ENCODE measurements at places on chromosomes 1 and 21.

DNA sequence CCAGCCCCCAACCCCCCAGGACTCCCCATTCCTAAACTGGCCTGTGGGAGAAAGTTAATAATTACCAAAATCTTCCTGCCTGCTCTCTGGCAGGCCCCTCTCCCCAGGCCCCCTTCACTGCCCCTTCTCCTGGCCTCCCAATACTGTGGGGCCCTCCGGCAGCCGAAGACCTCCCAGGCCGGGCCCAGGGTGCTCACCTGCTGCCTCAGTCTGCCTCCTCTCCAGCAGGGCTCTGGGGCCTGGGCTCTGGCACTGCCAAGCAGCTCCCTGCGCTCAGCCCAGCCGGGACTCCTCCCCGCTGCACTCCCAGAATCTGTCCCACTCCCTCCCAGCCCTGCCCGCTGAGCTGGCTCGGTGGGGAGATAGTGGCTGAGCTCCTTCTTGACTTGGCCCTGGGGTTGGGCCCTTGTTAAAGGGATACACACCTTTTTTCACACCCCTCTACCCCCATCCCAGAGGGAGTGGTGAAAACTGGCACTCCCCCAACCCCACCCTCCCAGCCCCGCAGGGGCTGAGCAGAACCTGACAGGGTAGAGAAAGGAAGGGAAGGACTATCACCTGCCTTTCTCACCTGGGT, at the start of gene S100A16:
S100A16 (minus strand) TSS at position 383 of the 577 bp plus-strand sequence. CDS start 4,986 bp downstream, outside the sequence.
- DNase-seq: no peak

- DNase-seq: no peak
Measured at GRCh38 chr1:147246910-147247655, 4.6 kb downstream of the CHD1L start.

GRCh38 chr1:55078470-55078869, 39.1 kb downstream of the PCSK9 start:
- no peak for DNase-seq

- DNase-seq: peak; percentile 51
Measured at GRCh38 chr1:224183591-224184312, 712 bp downstream of the DEGS1 start.

DNA sequence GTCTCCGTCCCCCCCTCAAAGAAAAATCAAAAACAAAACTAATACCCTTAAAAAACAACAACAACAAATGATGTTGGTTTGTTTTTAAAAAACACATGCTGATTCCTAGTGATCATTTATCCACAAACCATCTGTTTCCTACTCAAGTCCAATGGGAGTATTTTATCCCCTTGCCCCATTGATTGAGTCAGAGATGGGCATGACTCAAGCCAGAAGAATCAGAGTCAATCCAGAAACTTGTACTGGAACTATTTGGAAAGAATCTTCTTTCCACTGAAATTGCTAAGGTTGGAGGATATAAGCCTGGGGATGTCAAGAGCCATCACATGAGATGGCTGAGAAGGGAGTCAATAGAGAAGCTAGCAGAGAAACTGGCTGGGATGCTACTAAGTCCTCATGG, 176.4 kb downstream of the MIS18A start:
- DNase-seq: no peak

GRCh38 chr21:31092832-31093625, 54.8 kb upstream of the KRTAP19-8 start:
- DNase-seq: no peak

DNA sequence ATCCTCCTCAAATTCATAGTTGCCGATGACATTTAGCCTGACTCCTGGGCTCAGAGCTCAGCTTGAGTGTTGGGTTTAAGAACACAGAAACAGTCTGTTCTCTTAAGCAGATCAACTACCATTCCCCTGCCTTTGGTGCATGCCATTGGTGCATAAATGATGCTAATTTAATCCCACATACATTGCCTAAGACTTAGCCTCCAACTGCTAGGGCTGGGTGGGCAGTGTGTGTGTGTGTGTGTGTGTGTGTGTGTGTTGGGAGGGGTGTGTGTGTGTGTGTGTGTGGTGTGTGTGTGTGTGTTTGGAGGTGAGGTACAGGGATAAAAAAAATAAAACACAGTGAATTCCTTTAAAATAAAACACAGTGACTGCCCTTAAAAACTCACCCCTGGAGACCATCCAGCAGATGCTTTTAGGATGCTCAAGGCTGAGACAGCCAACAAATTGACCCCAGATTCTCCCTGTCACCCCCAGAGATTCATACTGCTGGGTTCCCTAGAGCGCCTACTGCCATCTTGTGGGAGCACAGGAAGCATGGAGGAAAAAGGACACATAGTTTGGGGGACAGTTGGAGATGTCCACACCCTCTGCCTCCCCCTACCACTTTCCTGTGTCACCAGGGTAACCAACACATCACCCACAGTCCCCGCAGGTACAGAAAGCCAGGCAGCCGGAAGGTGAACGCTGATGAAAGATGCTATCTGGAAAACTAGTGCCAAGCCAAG, 30.6 kb downstream of the KLHDC7A start:
- no peak for DNase-seq

- no peak for DNase-seq
Measured at GRCh38 chr1:231218078-231218477, 22.9 kb upstream of the GNPAT start.

DNA sequence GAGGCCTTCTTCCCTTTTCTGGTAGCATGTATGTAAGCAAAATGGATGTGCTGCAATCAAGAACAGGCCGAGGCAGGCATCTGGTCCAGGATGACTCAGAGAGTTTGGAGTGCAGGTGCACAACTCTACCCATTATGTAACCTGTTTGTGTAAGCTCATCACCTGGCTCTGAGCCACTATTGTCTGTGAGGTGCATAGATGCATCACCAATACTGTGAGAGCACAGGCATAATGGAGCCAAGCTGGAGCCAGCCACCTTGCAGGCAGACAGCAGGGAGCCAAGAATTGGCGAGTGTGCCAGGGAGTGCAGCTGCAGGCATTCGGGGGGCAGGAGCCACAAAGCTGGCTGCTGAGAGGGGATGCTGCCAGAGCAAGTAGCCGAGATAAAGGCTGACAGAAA, 549.9 kb upstream of the RGS18 start:
- no peak for DNase-seq

DNA sequence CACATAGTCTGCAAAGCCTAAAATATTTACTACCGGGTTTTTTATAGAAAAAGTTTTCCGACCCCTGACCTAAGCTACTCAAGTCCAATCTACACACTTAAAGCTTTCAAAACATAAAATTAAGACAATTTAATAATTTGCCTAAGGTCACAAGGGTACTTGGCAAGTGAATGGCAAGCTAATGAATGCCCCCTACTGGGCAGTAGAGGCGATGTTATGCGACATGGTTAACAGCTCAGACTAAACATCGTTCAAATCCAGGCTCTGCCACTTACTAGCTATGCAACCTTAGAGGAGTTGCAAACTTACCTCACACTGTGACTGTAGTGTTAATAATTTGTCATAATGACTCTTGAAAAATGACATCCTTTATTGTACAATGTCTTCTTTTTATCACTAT, 317.2 kb upstream of the NFIA start:
- DNase-seq: no peak

DNA sequence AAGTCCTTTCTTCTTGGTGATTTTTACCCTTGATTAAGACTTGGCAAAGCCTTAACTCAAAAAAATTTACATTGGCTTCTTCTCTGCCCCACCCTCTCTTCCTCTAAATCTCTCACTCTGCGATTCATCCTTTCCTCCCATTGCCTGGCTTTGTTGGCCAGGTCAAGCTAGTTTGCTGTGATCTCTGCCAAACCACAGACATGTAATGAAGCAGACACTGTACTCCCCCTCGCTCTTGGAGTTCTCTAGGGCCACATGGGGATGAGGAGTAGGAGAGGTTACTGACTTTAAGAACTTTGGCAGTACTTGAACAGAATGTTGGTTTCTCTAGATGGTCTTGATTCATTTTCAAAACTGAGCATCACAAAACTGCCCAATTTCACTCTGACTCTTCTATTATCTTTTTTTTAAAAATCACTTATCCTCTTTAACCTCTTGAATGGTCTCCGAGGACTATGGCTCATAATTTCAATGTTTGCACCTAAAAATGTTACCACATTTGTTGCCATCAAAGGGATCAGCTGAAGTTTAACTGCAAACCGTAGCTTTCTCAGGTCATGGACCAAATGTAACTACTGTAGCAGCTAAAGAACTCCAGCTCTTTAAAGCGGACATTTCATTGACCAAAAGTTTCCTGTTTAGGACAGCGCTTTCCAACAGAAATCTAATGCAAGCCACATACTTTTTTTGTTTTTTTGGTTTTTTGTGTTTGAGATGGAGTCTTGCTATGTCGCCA, 62.7 kb upstream of the IPO9 start:
- no peak for DNase-seq

GRCh38 chr1:59169703-59170102, 127.2 kb upstream of the FGGY start:
- no peak for DNase-seq

DNA sequence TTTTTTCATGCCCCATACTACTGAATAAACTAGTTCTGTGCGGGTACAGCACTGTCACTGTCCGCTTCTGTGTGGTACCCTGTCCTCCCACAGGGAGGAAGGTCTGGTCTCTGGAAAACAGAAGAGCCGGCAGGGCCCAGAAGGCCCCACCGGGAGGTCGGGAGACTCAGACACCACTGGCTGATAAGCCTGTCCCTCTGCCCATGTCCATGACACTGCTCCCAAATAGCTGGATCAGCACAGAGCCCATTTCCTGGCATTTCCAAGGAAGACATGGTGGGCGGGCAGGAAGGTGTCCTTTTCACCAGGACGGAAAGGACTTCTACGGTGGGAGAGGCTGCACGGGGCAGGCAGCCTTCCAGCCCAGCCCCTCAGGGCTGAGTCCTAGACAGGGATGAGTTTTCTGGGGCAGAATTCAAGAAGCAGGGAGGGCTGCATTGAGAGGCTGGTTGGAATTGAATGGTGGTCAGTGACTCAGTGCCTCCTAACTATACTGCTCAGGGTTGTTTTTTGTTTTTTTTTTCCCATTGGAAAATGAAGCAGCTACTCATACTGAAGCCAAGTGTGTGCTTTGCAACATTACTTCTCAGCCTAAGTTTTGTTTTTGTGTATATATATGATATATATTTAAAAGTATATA, 7.1 kb downstream of the PSRC1 start:
- no peak for DNase-seq

DNA sequence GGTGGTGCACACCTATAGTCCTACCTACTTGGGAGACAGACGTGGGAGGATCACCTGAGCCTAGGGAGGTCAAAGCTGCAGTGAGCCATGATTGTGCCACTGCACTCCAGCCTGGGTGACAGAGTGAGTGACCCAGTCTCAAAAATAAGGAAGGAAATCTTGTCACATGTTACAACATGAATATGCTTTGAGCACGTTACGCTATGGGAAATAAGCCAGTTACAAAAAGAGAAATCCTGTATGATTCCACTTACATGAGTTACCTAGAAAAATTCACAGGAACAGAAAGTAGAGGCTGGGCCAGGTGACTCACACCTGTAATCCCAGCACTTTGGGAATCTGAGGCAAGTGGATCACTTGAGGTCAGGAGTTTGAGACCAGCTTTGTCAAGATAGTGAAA, 6.7 kb upstream of the PADI6 start:
- DNase-seq: no peak

DNA sequence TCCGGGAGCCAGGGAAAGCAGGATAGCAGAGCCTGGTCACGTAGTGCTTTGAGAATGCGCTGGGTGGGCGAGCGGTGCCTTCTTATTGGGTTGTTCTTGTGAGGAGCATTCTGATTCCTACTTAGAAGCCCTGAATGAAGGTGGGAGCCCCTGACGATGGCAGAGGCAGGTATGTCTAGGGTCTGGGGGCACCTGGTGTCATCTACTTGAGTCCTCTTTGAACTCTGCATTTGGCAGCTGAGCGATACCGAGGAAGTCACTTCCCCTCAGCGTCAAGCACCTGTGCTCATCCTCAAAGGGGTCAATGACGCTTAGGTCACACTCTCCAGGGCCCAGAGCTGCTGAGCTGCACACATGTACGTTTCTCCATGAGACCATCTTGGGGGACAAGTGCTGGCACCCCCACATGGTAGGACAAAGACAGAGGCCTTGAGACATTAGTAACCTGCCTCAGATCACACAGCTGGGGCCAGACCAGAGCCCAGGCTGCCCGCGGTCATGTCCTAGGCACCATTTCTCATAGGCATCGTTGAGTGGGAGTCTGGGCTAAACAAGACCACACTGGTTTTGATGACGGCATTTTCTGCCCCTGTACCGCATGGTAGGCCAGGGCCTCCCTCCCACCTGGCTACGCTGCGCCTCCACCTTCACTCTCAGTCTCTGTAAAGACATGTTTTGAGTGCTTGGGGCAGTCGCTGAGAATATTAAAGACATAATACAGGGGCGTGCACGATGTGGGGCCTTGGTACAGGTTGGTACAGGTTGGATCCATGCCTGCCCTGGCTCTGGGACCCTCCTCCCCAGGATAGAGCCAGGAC, 69.1 kb upstream of the ABCG1 start:
- no peak for DNase-seq

DNA sequence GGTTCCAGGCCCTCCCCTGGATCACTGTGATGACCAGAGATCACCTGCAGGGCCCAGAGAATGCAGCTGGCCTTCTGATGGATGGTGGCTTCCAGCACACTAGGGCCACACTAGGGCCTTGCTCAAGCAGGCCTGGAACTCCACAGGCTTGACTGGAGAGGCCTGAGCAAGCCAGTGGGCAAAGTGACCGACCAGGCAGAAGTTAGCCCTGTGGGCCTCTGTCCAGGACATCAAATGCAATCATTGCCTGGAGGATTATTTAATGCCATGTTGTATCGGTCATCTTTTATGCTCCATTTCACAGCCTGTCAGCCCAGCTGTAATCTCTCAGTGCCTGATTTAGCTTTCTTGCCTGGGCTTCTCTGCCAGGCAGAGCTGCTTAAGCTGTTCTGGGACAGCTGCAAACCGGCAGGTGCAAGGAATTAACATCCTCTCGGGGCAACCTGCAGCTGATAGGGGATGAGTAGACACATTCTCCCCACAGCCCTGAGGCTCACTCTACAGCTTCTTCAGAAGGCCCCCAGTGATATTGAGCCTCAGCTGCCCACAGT, 17.7 kb downstream of the NENF start:
- DNase-seq: no peak

- no peak for DNase-seq
Measured at GRCh38 chr1:38567401-38567800, 292.2 kb downstream of the RRAGC start.

DNA sequence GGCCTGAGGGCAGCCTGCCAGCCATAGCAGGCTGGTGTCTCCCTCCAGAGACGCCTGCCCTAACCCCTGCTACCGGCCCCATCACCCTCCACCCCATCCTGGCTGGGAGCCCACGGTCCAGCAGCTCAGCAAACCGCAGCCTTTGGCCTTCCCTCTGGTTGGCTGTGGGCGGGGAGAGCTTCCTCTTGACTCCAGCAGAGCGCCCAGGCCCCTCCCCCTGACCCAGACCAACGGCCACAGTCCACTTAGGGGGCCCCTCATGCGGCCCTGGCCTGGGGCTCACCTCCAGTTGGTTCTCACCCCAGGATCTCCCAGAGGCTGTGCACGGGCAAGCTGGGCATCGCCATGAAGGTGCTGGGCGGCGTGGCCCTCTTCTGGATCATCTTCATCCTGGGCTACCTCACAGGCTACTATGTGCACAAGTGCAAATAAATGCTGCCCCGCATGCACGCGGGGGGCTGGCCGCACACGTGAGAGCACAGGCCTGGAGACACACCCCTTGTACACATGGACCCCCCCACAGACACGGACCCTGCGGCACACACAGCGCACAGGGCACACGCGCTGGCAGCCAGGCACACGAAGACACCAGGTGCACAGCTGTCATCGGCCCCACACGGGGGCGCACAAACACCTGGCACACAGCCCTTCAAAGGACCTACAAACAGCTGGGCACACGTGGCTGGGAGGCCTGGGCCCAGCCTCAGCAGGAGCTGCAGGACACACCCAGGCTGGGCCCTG, 3.1 kb downstream of the SMIM1 start:
- DNase-seq: no peak
